ENCODE measurements at places on chromosomes 4 and X. TPM values are rescaled to one million over a fixed set of nuclear protein-coding genes. Genes with fewer than 3 reads are reported as not detected.

- no peaks in the 10 kb centered on the region for H3K27me3 ChIP-seq
- H3K4me1 ChIP-seq: no peaks in the 10 kb centered on the region
- no peak overlapping the region for H3K27ac ChIP-seq
Measured at GRCh38 chr4:185625503-185625902, 90.2 kb upstream of the PDLIM3 start.

- H3K27me3 ChIP-seq: no peaks in the 10 kb centered on the region
- H3K4me3 ChIP-seq: no peak overlapping the region
- no peak overlapping the region for H3K27ac ChIP-seq
- no peaks in the 10 kb centered on the region for H3K36me3 ChIP-seq
- DNase-seq: peak; percentile 41
Measured at GRCh38 chr4:116702949-116703348, 382.4 kb downstream of the TRAM1L1 start.

DNA sequence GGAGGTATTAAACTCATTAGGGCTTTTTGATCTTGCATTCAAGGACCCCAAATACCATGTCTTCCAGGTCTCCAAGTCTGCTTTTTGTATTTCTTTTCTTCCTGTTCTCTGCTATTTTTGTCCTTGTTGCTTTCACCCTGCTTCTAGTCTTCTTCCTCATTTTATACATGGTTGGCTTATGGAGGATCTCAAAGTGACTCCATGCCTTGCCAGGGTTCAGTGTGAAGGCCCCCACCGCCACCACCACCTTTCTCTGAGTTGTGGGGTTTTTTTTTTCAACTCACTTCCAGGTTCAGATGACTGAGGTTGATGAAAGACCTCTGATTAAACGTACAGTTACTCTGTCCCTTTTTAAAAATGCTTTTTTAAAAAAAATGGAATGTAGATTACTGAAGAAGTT lies 96.3 kb downstream of the MAML3 start:
- H3K36me3 ChIP-seq: no peaks in the 10 kb centered on the region
- no peak for DNase-seq
- H3K4me3 ChIP-seq: no peak overlapping the region
- H3K27me3 ChIP-seq: no peaks in the 10 kb centered on the region
- peaks cover 84% of the 10 kb centered on the region for H3K4me1 ChIP-seq

GRCh38 chr4:722851-723360 lies 17.3 kb downstream of the PCGF3 start:
- H3K4me1 ChIP-seq: no peaks in the 10 kb centered on the region
- H3K27ac ChIP-seq: no peak overlapping the region
- no peaks in the 10 kb centered on the region for H3K36me3 ChIP-seq
- DNase-seq: no peak
- H3K27me3 ChIP-seq: no peaks in the 10 kb centered on the region

DNA sequence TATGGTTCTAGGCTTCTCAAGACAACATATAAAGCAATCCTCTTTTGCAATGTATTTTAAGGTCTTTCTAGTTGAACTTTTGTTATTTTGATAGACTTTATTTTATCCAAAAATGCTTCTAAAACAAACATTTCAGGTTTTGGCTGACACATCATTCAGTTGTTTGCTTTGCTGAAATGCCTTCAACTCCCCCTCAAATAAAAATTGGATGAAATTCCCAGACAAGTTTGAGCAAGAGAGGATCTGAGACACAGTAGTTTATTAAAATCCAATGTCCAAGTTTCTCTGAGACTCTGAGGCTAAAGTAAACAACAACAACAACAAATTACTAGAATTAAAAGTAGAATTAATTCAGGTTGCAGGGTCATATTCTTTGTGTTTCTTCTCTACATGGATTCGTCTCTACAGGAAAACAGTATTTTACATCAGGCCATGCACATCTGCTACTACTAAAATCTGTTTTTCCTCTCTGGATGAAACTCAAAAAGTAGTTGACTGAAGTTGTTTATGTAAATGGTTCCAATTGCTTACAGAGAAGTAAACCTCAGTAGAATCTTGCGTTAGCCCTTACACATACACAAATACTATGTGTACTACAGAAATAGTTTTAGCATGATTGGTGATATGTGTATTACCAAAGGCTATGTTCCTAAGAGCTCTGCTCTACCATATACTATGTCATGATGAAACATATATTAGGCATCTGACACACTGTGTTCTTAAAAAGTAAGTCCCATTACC lies 64.9 kb downstream of the PRSS12 start:
- H3K4me3 ChIP-seq: no peak overlapping the region
- no peaks in the 10 kb centered on the region for H3K27me3 ChIP-seq
- H3K27ac ChIP-seq: no peak overlapping the region
- peaks cover 9% of the 10 kb centered on the region for H3K4me1 ChIP-seq
- no peaks in the 10 kb centered on the region for H3K36me3 ChIP-seq
- no peak for DNase-seq

Gene NUDT11
- total RNA-seq: not detected

Gene MED12
- 32.7 TPM for total RNA-seq

Gene RAB40A
- 0.15 TPM for total RNA-seq
